ENCODE measurements at places on chromosomes 2 and 18. TPM values are rescaled to one million over a fixed set of nuclear protein-coding genes. Genes with fewer than 3 reads are reported as not detected.

The CROCC2 gene
- total RNA-seq, result not detected

The MAL gene
- total RNA-seq, result 0.26 TPM

The WDR12 gene
- total RNA-seq, result 66.0 TPM

The SNTG2 gene
- total RNA-seq, result not detected

The KIAA2012 gene
- total RNA-seq, result not detected

The MBD2 gene
- total RNA-seq, result 53.2 TPM

The CHRND gene
- not detected for total RNA-seq

The GPC1 gene
- total RNA-seq, result 239 TPM

The GCG gene
- total RNA-seq, result not detected

The TWIST2 gene
- 8.5 TPM for total RNA-seq

The NIFK gene
- total RNA-seq, result 61.4 TPM

The ALPI gene
- not detected for total RNA-seq

The UGT1A8 gene
- total RNA-seq, result 0.10 TPM

The KLHL41 gene
- total RNA-seq, result 0.15 TPM

The GAL3ST2 gene
- total RNA-seq, result 0.22 TPM

The VWC2L gene
- total RNA-seq, result not detected

The CPO gene
- total RNA-seq, result 0.05 TPM

The MAB21L4 gene
- total RNA-seq, result 0.29 TPM

The FANCL gene
- 23.8 TPM for total RNA-seq

The CLK1 gene
- 32.5 TPM for total RNA-seq

The ALPP gene
- total RNA-seq, result 18.1 TPM

The DHRS9 gene
- total RNA-seq, result 3.3 TPM

The LRRC30 gene
- total RNA-seq, result not detected

The TCF4 gene
- 1.1 TPM for total RNA-seq

The TEKT4 gene
- total RNA-seq, result not detected

The SLC5A7 gene
- total RNA-seq, result not detected

The MC4R gene
- total RNA-seq, result not detected

The MREG gene
- total RNA-seq, result 4.0 TPM

The NFE2L2 gene
- 37.3 TPM for total RNA-seq

The WDR33 gene
- 22.3 TPM for total RNA-seq

The RGPD8 gene
- 3.1 TPM for total RNA-seq

The FSHR gene
- total RNA-seq, result not detected

The RAB6C gene
- not detected for total RNA-seq

The FBLN7 gene
- total RNA-seq, result 0.53 TPM

The PAX8 gene
- total RNA-seq, result 0.98 TPM

Data from A549 treated with AZD2906 at 1 μM for 4 hours (cell line).